Hematopoietic multipotent progenitor cell treated with erythropoietin and hydrocortisone succinate and interleukin-3 and kit ligand, for 15 days (in vitro differentiated cells): ENCODE measurements at places on chromosomes 2 and 18.

DNA sequence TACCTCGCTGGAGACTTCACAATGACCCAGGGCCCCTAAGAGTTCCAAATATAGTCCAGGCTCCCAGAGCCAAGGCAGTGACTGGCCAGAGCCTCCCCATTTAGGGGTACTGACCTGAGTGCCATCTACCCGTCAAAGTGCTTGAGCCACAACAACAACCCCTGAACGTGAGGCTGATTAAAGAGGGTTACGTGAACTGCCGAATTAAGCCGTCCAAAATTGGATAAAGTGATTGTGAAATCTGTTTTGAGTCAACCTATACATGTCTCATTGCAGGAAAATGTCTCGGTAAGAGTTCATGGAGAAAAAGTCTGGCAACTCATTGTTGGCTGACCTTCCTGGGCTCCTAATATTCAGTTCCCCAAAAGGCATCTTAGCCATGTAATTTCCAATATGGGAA is 116.3 kb downstream of the TTC32 start:
- no peak for DNase-seq

GRCh38 chr18:69367104-69367503 is 33.6 kb upstream of the DOK6 start:
- DNase-seq, result no peak

DNA sequence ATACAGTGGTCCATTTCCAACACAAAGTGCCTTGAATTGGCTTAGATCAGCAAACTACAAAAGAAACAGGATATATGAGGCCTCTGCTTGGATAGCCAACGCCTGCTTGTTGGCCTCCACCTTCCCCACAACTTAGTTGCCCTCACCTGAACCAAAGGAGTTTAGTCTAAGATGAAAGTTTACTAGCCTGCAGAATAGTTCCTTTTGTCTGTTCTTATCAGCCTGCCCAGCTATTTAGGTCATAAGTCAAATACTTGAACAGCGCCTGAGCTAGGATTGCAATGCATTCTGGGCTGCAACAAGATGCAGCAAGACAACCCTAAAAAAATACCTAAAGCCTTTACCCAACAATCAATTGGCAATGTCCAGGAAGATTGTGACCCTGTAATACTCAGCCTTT is 13.1 kb upstream of the EPG5 start:
- no peak for DNase-seq

DNA sequence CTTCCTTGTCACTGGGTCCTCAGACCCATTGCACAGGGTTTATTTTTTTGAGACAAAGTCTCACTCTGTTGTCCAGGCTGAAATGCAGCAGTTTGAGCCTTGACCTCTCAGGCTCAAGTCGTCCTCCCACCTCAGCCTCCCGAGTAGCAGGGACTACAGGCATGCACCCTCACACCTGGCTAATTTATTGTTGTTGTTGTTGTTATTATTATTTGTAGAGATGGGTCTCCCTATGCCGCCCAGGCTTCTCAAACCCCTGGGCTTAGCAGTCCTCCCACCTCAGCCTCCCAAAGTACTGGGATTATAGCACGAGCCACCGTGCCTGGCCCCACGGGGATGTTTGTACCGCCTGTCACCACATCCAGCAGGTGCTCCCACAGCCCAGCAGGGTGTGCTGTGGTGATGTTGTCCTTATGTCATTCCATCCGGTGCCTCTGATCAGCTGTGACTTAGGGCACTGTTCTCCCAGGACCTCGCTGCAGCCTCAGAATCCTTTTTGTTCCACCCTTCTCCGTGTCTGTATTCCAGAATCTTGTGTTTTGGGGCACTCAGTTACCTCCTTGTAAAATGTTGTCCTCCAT is 182.3 kb downstream of the INO80D start:
- DNase-seq, result peak; percentile 8

DNA sequence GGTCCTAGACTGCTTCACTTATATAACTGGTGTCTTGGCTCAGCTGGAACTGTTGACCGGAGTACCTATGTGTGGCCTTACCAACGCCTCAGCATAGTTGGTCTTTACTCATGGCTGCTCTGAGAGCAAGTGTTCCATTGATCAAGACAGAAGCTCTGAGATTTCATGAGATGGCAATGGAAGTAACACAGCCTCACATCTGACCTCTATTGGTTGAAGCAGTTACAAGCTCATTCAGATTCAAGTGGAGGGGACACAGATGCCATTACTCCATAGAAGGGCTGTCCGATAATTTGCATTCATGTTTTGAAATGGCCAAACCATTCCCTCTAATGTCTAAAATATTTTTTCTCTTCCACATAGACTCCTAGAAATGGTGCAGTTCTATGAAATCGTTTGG is 46.4 kb upstream of the STK39 start:
- DNase-seq, result no peak

DNA sequence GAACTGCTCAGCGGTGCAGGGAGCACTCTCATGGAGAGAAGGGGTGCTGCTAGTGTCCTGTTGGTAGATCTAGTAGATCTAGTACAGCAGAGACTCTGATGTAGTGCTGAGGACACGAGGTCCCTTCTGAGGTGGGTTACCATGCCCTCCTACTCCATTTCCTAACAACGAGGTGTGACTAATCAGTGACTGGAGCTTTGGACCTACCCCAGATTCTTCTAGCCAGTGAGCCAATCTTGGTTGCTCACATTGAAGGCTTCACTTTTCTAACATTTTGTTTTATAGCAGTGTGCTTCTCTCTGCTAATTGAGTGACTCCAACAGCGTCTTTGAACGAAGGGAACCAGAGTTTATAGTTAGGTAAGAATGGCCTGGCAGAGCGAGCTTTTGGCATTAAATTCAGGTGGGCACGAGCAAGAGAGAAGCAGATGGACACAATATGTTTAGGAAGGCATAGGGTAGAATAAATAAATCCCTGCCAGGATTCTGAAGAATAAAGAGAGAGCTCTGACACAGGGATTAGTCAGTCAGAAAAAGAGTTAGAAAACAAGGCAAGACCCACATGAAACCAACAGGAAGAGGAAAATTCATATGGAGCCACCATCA is 306.0 kb upstream of the RAB12 start:
- no peak for DNase-seq

- no peak for DNase-seq
These were observed 5.2 kb downstream of the ANKRD23 start for GRCh38 chr2:96838345-96839292.

DNA sequence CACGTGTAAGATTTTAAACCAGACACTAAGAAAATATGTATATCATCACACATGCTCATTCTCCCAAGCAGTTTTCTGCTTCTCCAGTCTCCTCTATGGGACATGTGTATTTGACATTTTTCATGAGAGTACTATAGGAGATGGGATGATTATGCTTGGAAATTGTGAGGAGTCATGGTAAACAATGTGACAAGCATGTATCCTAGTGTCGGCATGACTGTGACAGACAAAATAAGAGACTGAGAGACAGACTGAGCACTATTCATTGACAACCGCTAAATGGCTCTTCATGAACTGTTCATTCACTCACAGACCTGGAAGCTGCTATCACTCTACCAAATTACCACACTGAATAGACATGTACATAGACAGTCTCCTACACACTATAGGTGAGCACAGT is 127.1 kb downstream of the VWC2L start:
- DNase-seq, result no peak

DNA sequence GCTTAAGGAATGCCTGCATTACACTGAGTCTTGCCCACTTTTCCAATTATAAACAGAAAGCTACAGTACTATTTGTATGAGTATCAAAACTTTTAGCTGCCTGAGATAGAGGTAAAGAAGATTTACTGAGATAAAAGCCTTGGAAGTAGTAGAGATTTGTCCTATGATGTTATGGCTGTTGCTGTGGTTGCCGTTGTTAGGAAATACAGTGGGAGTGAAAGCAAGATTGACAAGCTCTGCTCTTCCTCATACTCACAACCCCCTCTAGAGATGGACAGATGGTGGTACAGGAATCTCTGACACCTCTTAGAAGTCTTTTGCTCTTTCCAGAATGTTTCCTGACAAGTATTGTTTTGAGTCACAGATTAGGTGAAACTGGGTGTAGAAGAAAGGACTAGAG is 242.5 kb downstream of the RPIA start:
- no peak for DNase-seq

GRCh38 chr2:142873831-142874287 is 3.6 kb upstream of the KYNU start:
- no peak for DNase-seq

- DNase-seq, result no peak
These were observed 134.5 kb downstream of the ZEB2 start for GRCh38 chr2:144385381-144385780.

DNA sequence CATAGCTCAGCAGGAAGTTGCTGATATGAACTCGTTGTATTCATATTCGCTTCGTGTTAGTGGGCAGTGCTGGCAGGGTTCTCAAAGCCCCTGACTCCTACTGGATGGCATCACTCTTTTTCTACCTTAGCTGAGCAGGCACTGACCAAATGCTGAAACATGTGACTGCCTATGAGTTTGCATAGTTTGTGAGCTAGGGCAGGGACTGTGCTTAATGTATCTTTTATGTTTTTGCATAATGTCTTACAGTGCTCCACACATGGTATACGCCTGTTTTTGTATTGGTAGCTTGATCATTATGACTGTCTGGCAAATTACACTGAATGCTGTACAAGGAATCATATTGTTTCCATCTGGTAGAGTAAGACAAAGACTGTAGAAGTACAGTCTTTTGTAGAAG is 305.3 kb downstream of the PARD3B start:
- no peak for DNase-seq

- DNase-seq, result no peak
These were observed 57.4 kb upstream of the LGALSL start for GRCh38 chr2:64396551-64396950.

GRCh38 chr18:44497311-44497710 is 183.4 kb upstream of the SETBP1 start:
- no peak for DNase-seq

DNA sequence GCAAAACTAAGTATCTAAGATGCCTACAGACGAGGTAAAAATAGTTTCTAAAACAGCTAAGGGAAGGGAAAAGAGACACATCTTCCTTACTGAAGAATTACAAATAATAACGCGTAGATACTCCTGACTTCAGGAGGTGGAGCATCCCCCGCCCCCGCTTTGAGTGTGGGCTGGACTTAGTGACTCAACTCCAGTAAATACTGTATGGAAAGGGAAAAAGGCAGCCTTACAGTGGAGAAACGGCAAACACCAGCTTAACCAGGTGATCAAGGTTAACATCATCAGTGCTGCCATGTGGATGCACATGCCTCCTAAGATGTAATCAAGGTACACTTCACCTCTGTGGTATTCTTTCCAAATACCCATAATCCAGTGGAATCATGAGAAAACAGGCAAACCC is 47.9 kb downstream of the HADHB start:
- DNase-seq, result no peak

DNA sequence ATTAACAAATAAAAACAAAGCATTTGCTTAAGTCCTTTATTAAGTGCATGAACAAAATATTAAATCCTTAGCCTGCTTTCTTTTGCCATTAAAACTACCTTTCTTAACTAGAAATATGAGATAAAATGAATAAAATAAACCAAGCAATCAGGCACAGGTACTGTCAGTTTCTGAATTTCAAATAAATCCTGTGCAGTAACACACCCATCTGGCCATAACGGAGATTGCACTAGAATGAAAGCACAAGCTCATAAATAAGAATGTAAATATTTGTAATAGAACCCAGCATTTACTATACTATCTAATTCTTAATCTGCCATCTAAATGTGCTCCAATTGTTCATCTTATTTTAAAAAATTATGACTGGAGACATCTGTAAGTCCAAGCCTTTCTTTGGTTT is 31.9 kb downstream of the PRKRA start:
- DNase-seq, result no peak

GRCh38 chr18:30927042-30927441 is 115.5 kb downstream of the DSC3 start:
- DNase-seq, result no peak

DNA sequence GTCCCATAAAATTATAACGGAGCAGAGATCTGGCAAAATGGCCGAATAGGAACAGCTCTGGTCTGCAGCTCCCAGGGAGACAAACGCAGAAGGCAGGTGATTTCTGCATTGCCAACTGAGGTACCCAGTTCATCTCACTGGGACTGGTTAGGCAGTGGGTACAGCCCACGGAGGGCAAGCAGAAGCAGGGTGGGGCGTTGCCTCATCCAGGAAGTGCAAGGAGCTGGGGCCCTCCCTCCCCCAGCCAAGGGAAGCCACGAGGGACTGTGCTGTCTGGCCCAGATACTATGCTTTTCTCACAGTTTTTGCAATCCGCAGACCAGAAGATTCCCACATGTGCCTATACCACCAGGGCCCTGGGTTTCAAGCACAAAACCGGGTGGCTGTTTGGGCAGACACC is 22.8 kb downstream of the ICA1L start:
- DNase-seq, result no peak

GRCh38 chr2:203687165-203687564 is 19.3 kb upstream of the CD28 start:
- no peak for DNase-seq

- DNase-seq, result no peak
These were observed 127.6 kb upstream of the TANK start for GRCh38 chr2:161032635-161033034.

GRCh38 chr2:31384351-31384750 is 30.2 kb downstream of the XDH start:
- DNase-seq, result no peak

- no peak for DNase-seq
These were observed 80.8 kb downstream of the ANKRD44 start for GRCh38 chr2:197229509-197230443.

DNA sequence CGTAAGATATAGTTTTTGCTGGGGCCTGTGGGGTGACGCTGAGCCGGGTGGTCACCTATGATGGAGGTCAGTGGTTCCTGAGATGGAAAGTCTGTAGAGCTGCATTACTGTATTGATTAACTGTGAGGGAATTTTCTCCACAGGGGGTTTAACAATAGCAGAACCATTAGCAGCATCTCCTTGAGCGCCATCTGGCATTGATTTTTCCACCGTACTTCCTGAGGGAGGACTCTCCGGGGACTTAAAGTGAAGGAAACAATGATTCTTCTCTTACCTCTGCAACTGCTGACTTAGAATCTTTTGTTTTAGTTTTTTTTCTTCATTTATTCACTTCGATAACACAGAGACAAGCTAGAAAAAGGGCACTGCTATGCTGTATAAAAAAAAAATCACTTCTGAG is 22.6 kb upstream of the RNF125 start:
- DNase-seq, result no peak

DNA sequence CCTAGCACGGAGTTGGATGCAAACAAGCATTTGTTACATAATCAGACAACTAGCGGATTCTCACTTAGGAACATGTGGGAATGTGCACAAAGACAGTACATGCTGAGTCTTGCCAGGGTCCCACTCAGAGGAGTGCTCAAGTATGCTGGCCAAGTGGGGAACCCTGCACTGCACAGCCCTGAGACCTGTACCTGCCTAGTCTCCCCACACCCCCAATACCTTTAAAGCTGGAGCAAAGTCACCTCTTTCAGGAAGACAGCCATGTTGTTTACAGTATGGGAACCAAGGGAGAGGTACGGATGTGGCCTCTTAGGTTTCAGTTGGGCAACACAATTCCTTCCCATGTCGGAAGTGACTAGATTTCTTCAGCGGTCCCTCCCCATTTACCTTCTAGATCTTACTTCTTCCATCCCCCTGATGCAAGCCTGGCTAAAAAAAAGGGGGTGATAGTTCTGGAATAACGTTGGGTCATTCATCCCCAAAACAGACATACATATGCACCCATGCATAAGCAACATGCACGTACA is 10.7 kb downstream of the CXCR1 start:
- no peak for DNase-seq
